ENCODE measurements at places on chromosomes 6 and 20. TPM values are rescaled to one million over a fixed set of nuclear protein-coding genes. Genes with fewer than 3 reads are reported as not detected.

The CASS4 gene
- total RNA-seq = not detected

The PRRT1 gene
- total RNA-seq = not detected

The TP53TG5 gene
- total RNA-seq = not detected

The ZNF334 gene
- 3.2 TPM for total RNA-seq

The ERVFRD-1 gene
- total RNA-seq = 1.2 TPM

The SIRPB1 gene
- 14.0 TPM for total RNA-seq

GRCh38 chr6:97102145-97102790 is 177.7 kb downstream of the KLHL32 start:
- no peak overlapping the region for H3K4me3 ChIP-seq
- H3K4me1 ChIP-seq = no peaks in the 10 kb centered on the region
- no peak overlapping the region for H3K27ac ChIP-seq

- no peaks in the 10 kb centered on the region for H3K36me3 ChIP-seq
- DNase-seq = no peak
- no peak overlapping the region for H3K4me3 ChIP-seq
- H3K27me3 ChIP-seq = no peaks in the 10 kb centered on the region
- H3K4me1 ChIP-seq = peaks cover 8% of the 10 kb centered on the region
- H3K27ac ChIP-seq = peak overlapping the region; percentile 24
These were observed 35.5 kb upstream of the BMP2 start for GRCh38 chr20:6732001-6732447.

GRCh38 chr6:72746276-72746675 is 124.4 kb downstream of the KCNQ5 start:
- no peaks in the 10 kb centered on the region for H3K27me3 ChIP-seq
- H3K4me3 ChIP-seq = no peak overlapping the region
- no peaks in the 10 kb centered on the region for H3K4me1 ChIP-seq
- no peaks in the 10 kb centered on the region for H3K36me3 ChIP-seq
- no peak for DNase-seq

- H3K27me3 ChIP-seq = no peaks in the 10 kb centered on the region
- no peak for DNase-seq
- peaks cover 61% of the 10 kb centered on the region for H3K4me1 ChIP-seq
- no peaks in the 10 kb centered on the region for H3K36me3 ChIP-seq
These were observed 837 bp downstream of the TRAM2 start for GRCh38 chr6:52576054-52576391.

DNA sequence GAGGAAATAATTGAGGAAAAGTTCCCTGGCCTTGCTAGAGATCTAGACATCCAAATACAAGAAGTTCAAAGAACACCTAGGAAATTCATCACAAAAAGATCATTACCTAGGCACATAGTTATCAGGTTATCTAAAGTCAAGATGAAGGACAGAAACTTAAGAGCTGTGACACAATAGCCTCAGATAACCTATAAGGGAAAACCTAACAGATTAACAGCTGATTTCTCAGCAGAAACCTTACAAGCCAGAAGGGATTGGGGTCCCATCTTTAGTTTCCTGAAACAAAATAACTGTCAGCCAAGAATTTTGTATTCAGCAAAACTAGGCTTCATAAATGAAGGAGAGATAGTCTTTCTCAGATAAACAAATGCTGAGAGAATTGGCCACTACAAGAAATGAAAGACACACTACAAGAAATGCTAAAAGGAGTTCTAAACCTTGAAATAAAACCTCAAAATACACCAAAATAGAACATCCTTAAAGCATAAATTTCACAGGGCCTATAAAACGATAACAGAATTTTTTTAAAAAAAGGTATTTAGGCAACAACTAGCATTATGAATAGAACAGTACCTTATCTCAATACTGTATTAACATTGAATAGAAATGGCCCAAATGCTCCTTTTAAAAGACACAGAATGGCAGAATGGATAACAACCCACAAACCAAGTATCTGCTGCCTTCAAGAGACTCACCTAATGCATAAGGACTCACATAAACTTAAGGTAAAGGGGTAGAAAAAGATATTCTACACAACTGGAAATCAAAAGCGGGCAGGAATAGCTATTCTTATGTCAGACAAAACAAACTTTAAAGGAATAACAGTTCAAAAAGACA is 9.7 kb downstream of the RNGTT start:
- no peaks in the 10 kb centered on the region for H3K4me1 ChIP-seq
- H3K36me3 ChIP-seq = no peaks in the 10 kb centered on the region
- no peak overlapping the region for H3K4me3 ChIP-seq
- H3K27ac ChIP-seq = no peak overlapping the region

GRCh38 chr6:22149096-22149495 is 147.7 kb downstream of the PRL start:
- no peaks in the 10 kb centered on the region for H3K27me3 ChIP-seq
- H3K4me1 ChIP-seq = no peaks in the 10 kb centered on the region
- no peak for DNase-seq
- no peak overlapping the region for H3K27ac ChIP-seq
- no peak overlapping the region for H3K4me3 ChIP-seq
- no peaks in the 10 kb centered on the region for H3K36me3 ChIP-seq

DNA sequence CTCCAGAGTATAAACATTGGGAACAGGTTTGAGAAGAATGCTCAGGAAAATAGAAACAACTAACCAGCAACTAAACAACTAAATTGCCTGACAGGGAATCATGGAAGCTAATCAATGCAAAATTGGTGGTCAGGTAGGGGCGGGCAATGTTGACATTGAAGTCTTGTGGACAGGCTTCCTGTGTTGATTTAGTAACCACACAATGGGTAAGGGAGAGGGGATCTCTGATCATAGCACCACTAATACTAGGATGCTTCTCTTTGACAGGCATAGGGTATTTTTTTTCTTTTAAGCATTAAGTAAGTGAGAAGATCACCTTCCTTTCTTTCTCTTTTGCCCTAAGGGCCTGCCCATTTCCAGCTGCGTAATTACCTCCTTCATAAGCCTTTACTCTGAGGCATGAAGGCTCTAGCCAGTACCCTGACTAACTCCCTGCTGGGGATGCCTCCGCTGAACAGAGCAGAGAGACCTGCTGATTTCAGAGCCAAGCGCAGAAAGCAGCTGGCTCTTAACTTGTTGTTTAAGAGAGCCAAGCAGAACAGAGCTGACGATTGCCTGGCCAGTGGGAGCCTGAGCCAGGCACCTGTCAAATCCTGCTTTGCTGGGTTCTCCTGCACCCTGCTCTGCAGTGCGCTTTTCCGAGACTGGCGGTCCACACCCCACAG is 118.7 kb downstream of the BMP2 start:
- H3K4me3 ChIP-seq = no peak overlapping the region
- no peak overlapping the region for H3K27ac ChIP-seq
- no peak for DNase-seq
- no peaks in the 10 kb centered on the region for H3K36me3 ChIP-seq

- no peaks in the 10 kb centered on the region for H3K27me3 ChIP-seq
- H3K4me3 ChIP-seq = no peak overlapping the region
- H3K27ac ChIP-seq = peak overlapping the region; percentile 67
- peaks cover 28% of the 10 kb centered on the region for H3K4me1 ChIP-seq
These were observed 86.7 kb downstream of the SYNJ2 start for GRCh38 chr6:158068156-158068892.

DNA sequence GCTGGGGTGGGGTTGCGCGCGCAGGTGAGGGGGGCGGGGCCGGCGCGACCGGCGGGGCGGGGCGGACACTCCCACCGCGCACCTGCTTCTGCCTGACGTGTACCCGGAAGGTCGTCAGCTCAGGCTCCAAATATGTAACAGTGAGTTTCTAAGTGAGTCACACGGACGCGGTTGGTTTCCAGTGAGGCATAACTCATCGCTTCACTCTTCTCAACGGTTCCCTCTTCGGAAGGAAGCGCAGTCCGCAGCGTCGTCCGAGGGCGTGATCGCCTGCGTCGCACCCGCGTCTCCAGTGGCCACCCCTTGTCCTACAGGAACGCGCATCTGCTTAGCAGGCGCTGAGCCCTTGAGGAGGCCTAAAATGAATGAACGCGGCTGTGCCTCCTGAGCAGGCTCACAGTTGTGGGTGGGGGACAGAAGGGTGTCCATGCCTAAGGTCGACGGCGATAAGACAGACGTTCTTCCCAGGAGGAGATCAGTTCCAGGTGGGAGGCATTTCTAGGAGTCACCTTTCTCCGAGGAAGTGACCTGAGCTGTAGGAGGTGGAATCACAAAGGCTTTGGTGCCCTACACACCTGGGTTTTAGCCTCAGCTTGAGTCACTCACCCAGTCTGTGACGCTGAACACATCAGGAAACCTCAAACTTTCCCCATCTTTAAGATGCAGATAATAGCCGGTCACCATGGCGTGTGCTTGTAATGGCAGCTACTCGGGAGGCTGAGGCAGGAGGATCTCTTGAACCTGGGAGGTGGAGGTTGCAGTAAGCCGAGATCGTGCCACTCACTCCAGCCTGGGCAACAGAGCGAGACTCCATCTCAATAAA is 50.9 kb upstream of the EZR start:
- H3K4me1 ChIP-seq = peaks cover 6% of the 10 kb centered on the region
- peak overlapping the region; percentile 43 for H3K4me3 ChIP-seq
- H3K27ac ChIP-seq = peak overlapping the region; percentile 95
- peak; percentile 98 for DNase-seq
- H3K36me3 ChIP-seq = no peaks in the 10 kb centered on the region
- H3K27me3 ChIP-seq = no peaks in the 10 kb centered on the region

- no peak overlapping the region for H3K27ac ChIP-seq
- DNase-seq = no peak
- H3K27me3 ChIP-seq = no peaks in the 10 kb centered on the region
- H3K4me1 ChIP-seq = no peaks in the 10 kb centered on the region
These were observed 8.4 kb downstream of the SUN5 start for GRCh38 chr20:32995802-32996201.

DNA sequence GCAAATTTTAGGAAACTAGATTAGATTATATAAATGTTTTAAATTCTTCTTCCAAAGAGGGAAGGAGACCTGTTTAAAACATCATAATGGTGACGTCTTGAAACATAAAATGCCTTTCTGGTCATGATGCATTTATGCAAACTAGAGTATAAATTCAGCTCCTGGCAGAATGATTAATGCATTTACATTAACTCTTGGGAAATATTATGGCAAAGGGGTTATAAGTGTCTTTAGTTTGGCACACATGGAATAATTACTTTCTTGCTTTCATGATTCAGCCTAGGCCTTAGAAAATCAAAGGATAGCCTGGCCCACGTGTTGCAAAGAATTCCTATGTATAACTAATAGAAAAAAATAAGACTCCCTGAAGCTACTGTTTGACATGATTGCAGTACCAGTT is 639.2 kb downstream of the RFPL4B start:
- H3K27ac ChIP-seq = no peak overlapping the region
- H3K4me1 ChIP-seq = no peaks in the 10 kb centered on the region
- H3K27me3 ChIP-seq = no peaks in the 10 kb centered on the region
- no peak overlapping the region for H3K4me3 ChIP-seq
- peak; percentile 6 for DNase-seq
- H3K36me3 ChIP-seq = no peaks in the 10 kb centered on the region

- DNase-seq = no peak
- H3K27me3 ChIP-seq = peaks cover 14% of the 10 kb centered on the region
- no peak overlapping the region for H3K4me3 ChIP-seq
- H3K27ac ChIP-seq = no peak overlapping the region
- no peaks in the 10 kb centered on the region for H3K36me3 ChIP-seq
These were observed 4.5 kb upstream of the MMP9 start for GRCh38 chr20:46004187-46004586.

- H3K36me3 ChIP-seq = no peaks in the 10 kb centered on the region
- no peaks in the 10 kb centered on the region for H3K27me3 ChIP-seq
- H3K4me3 ChIP-seq = no peak overlapping the region
- DNase-seq = no peak
These were observed 260.9 kb downstream of the NKAIN2 start for GRCh38 chr6:124064317-124065113.
